ENCODE measurements at places on chromosomes 5 and 9.

- no peak for DNase-seq
These were observed 9.8 kb upstream of the PURA start for GRCh38 chr5:140104100-140104499.

DNA sequence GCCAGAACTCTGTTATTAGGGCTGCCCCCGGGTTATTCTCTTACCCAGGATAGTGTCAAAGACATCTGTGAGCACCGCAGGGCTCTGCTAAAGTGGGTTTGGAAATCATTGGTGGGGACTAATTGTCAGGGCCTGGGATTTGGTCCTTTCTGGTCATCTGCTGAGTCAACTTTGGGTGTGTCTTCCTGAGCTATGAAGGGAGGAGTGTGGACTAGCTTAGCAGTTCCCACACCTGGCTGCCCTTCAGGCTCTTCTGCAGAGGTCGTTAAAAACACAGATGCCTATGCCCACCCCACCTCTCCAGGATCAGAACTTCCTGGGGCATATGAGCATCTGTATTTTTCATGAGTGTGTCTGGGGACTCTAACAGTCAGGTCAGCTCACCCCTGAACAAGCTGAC is 352.2 kb downstream of the SLIT3 start:
- no peak for DNase-seq

- peak; percentile 78 for DNase-seq
These were observed 72.3 kb upstream of the NIPAL4 start for GRCh38 chr5:157387683-157388093.

DNA sequence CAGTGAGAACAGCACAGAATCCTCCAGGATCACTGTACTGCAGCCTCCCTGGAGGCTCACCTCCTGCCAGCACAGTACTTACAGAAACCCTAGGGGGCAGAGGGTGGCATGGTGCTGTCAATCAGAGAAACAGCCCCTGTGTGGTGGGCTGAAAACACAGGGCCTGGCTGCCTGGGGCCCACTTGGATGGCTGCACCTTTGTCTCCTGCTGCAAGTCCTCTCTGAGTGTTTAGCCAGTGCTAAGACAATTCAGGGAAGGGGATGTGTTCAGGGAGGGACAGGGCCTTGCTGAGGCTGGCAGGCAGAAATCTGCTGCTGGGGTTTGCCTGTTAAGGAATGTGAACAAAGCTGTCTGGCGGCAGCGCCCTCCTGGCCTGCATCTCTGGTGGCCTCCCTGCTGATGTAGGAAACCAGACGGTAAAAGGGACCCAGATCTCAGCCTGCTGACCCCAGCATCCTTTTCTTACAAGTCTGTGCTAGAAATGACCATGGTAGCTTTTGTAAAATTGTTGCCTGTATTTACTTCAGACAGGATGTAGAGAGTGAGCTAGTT is 39.5 kb downstream of the PRRC2B start:
- DNase-seq, result no peak

- DNase-seq, result peak; percentile 66
These were observed 129.4 kb upstream of the GPR151 start for GRCh38 chr5:146645342-146645741.

- no peak for DNase-seq
These were observed 245.9 kb upstream of the ADAMTSL1 start for GRCh38 chr9:18228101-18228500.

DNA sequence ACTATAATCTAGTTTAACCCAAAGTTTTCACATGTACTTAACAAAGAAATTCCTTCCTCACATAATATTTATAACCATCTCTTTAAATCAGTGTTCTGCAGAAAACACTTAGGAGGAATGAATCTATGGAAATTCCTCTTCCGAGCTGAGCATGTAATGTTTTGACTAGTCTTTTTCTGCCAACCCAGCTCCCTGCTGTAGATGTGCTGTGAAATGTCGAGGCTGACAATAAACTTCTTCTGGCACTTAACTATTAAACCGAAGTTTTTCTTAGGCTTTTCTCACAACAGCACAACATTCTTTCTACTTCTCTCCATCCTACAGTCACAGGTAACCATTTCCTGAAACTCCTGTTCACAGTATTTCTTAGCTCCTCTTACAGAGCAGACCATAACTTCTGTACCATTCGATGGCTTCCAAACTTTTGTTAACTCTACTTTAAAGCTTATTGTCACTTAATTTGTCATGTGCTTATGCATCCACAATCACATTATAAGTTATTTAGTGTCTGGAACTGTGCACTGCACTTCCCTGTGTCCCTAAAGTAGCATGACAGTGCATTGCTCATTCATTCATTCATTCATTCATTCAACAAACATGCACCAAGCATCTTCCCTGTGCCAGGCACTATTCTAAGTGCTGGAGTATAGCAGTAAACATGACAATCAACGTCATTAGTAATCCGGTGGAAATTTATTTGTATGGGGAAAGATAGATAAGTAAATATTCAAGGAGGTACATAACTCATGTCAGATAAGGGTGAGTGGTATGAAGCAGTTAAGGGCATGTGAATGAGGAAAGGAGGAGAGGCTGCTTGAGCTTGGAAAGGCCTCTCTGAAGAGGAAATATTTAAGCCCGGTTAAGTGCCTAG is 54.6 kb downstream of the TSSK1B start:
- no peak for DNase-seq

- DNase-seq, result no peak
These were observed 408.2 kb upstream of the PTGER4 start for GRCh38 chr5:40271476-40271875.

- no peak for DNase-seq
These were observed 740.1 kb upstream of the FAM174A start for GRCh38 chr5:99795031-99795430.

All from NCI-H446 (cell line).